Heart left ventricle (tissue), 16 donors: ENCODE measurements at places on chromosomes 5 and 9. TPM values are rescaled to one million over a fixed set of nuclear protein-coding genes. Genes with fewer than 3 reads are reported as not detected.
A peak's percentile ranks its signal among the peaks of the same experiment; 100 is the strongest.

The MARCOL gene
- total RNA-seq = not detected

- no peaks in the 10 kb centered on the region for H3K27me3 ChIP-seq
- H3K36me3 ChIP-seq = no peaks in the 10 kb centered on the region
- no peak for DNase-seq
- no peak overlapping the region for H3K4me3 ChIP-seq
- no peak overlapping the region for H3K27ac ChIP-seq
- H3K4me1 ChIP-seq = no peaks in the 10 kb centered on the region
These were observed 44.9 kb downstream of the SLC25A51 start for GRCh38 chr9:37859043-37859442.

- no peaks in the 10 kb centered on the region for H3K4me1 ChIP-seq
- H3K27ac ChIP-seq = no peak overlapping the region
- H3K36me3 ChIP-seq = no peaks in the 10 kb centered on the region
- H3K27me3 ChIP-seq = no peaks in the 10 kb centered on the region
- no peak for DNase-seq
- no peak overlapping the region for H3K4me3 ChIP-seq
These were observed 6.3 kb downstream of the DAPK1 start for GRCh38 chr9:87503927-87504326.

DNA sequence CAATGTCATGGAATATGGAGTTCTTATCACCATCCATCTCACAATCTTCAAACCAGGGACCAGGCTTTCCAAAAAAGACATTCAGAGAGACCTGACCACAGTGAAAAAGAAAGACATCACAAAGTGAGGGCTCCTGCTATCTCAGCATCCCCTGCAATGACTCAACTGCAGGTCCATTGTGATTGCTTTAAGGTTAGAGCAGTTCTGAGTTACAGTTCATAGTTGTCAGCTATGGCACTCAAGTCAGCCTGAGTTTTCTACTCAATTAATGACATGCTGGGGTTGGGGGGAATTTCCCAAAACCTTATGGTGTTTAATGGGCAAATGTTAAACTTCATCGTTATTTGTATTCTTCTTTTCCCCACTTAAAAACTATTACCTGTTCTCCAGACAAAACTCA is 58.9 kb downstream of the CEMIP2 start:
- no peak for DNase-seq
- no peaks in the 10 kb centered on the region for H3K27me3 ChIP-seq
- H3K4me1 ChIP-seq = no peaks in the 10 kb centered on the region
- no peak overlapping the region for H3K27ac ChIP-seq

- no peaks in the 10 kb centered on the region for H3K27me3 ChIP-seq
- H3K36me3 ChIP-seq = no peaks in the 10 kb centered on the region
- DNase-seq = no peak
- H3K4me1 ChIP-seq = peaks cover 16% of the 10 kb centered on the region
- no peak overlapping the region for H3K27ac ChIP-seq
These were observed 1.9 kb downstream of the FBXO10 start for GRCh38 chr9:37574241-37574721.

DNA sequence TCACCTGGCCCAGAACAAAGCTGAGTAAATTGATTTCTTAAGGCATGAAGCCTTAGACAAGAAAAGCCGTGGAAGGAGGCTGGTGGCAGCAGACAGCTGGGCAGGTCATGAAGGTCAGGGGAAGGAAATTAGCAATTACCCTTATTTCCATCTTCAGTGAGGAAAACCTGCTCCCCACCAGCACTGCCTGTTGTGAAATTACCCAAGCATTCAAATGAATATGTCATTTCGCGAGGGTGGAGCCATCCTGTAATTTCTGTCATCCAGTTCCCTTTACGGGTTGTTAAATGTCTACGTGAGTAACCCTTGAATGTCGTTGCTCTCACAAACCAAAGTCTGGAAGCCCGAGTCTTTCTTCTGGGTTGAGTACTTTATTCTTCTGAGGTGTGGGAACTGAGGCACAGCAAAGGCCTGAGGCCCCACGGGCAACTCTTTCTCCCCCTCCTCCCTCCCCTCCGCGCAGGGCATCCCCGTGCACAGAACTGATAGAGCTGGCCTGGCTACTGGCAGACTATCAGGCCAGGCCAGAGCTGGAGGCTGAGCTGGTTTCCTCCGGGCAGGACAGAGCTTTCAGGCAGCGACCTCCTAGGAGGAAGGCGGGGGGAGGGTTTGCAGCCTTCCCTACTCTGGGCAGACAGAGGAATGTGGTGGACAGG is 22.0 kb upstream of the AK3 start:
- H3K4me3 ChIP-seq = peak overlapping the region; percentile 33
- H3K36me3 ChIP-seq = no peaks in the 10 kb centered on the region
- peak; percentile 37 for DNase-seq
- H3K27ac ChIP-seq = no peak overlapping the region
- H3K4me1 ChIP-seq = peaks cover 9% of the 10 kb centered on the region
- no peaks in the 10 kb centered on the region for H3K27me3 ChIP-seq

GRCh38 chr5:173808079-173808808 is 79.9 kb upstream of the CPEB4 start:
- no peaks in the 10 kb centered on the region for H3K4me1 ChIP-seq
- no peak overlapping the region for H3K27ac ChIP-seq
- no peak for DNase-seq
